IMR-90 (cell line): ENCODE measurements at places on chromosomes 5 and 9. TPM values are rescaled to one million over a fixed set of nuclear protein-coding genes. Genes with fewer than 3 reads are reported as not detected.

GRCh38 chr9:68595868-68596267, 55.2 kb upstream of the TMEM252 start:
- no peak for DNase-seq

- DNase-seq, result no peak
These were observed 184.0 kb upstream of the IL12B start for GRCh38 chr5:159514229-159514810.

Gene MTAP
- total RNA-seq, result 33.6 and 50.9 TPM in 2 replicates

Gene HTR4
- not detected in 2 replicates for total RNA-seq

Gene RNF183
- not detected in 2 replicates for total RNA-seq

Gene TAF11L9
- total RNA-seq, result not detected in 2 replicates

- DNase-seq, result peak; percentile 14
These were observed 202.5 kb downstream of the MEF2C start for GRCh38 chr5:88680253-88681132.

DNA sequence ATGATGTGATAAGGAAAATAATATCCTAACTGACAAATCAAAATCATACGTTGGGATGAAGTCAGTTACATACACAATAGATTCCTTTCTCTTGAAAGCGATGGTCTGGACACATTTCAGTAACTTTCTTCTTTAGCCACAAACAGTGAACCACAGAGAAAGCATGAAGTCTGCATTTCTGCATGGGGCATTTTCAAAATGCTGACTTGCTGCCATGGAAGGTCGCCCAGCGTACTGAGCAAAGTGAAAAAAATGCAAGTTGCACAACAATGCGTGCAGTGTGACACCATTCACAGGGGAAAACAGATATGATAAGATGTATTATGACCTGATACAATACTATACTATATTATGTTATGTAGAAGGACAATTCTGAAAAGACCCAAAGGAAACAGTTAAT, 146.3 kb downstream of the SNX18 start:
- DNase-seq, result peak; percentile 96

Gene LAMC3
- under 0.01 TPM in 1 of 2 replicates, not detected in the other for total RNA-seq

DNA sequence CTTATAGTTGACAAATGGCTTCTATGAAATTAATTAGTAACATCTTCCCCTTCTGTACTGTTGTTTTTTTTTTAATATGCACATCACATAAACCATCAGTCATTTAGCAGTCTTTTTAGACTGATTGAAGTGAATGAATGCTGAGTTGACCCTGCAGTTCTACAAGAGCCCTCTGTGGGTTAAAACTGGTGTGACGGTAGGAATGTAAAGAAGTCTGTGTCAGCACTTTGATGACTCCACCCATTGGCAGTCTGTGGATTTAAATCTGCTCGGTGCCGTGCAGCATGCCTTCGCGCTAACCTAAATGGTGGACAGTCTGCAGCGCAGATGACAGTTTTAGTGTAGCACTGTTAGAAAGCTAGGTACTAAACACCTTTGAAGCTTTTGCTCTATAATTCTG, 3.1 kb downstream of the GTF3C4 start:
- DNase-seq, result peak; percentile 43

Gene LHX6
- total RNA-seq, result under 0.01 TPM in 2 replicates

GRCh38 chr5:18497089-18497488, 862.8 kb downstream of the TAF11L14 start:
- no peak for DNase-seq

Gene ADGRD2
- not detected in 2 replicates for total RNA-seq

Gene CDC25C
- total RNA-seq, result 7.5 and 8.2 TPM in 2 replicates

DNA sequence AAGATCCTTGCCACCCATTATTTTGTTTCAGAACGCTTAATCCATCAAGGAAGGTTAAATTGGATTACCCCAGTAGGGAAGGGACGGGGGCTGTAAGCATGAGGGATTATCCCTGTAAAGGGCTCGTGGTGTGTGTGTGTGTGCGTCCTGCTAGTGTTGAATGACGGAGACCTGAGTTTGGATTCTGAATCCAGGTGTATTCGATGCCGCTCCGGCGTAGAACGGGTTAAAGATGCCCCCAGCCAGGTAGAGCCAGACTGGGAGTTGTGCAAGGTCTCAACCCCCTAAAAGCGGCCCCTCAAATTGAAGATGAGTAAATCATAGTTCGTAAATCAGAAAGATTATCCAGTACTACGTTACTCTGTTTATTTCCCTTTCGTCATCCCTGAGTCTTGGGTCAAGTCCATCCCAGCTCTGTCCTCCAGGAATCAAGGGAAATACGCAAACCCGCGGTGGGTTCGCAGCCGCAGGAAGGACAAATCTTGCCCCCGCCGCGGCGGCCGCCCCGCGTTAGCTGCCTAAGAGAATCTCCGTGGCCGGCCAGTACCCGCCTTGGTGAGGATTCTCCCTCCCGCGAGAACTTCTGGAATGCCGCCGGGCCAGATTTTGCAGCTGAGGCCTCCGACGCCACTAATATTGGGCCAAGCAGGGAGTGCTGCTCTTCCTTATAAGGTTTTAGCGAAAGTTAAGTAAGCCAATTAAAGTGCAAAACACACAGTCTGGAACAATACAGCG, 586 bp upstream of the MTAP start:
- peak; percentile 85 for DNase-seq

Gene PCDHGA12
- 8.8 and 9.7 TPM in 2 replicates for total RNA-seq
